Neural progenitor cell (in vitro differentiated cells): ENCODE measurements at places on chromosomes 4 and X. TPM values are rescaled to one million over a fixed set of nuclear protein-coding genes. Genes with fewer than 3 reads are reported as not detected.
A peak's percentile ranks its signal among the peaks of the same experiment; 100 is the strongest.

DNA sequence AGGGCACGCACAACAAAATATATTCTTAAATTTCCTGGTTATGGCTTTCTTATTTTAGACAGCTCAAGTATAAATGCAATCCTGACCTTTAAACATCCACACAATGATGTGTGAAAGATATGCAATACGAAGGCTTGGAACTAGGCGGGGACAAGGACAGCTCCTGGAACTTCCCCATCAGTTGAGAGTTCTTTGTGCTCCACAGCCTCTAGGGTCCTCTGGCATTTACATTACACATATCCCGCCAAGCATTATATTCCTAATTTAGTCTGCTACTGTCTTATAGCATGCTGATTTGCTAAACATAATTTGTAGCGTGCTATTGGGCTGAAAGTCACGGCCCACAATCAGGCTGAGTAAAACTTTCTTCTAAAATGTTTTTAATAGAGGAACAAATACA, 74.4 kb downstream of the FTHL17 start:
- H3K27me3 ChIP-seq, result no peaks in the 10 kb centered on the region
- no peaks in the 10 kb centered on the region for H3K4me1 ChIP-seq
- DNase-seq, result no peak
- no peaks in the 10 kb centered on the region for H3K36me3 ChIP-seq
- H3K4me3 ChIP-seq, result no peak overlapping the region

GRCh38 chr4:2935762-2936743, 27.2 kb downstream of the NOP14 start:
- H3K36me3 ChIP-seq, result no peaks in the 10 kb centered on the region
- H3K27me3 ChIP-seq, result no peaks in the 10 kb centered on the region
- no peak overlapping the region for H3K27ac ChIP-seq
- H3K4me1 ChIP-seq, result peaks cover 15% of the 10 kb centered on the region

- H3K36me3 ChIP-seq, result no peaks in the 10 kb centered on the region
- no peak overlapping the region for H3K27ac ChIP-seq
- H3K4me1 ChIP-seq, result no peaks in the 10 kb centered on the region
- no peak for DNase-seq
- H3K4me3 ChIP-seq, result no peak overlapping the region
- no peaks in the 10 kb centered on the region for H3K27me3 ChIP-seq
Measured at GRCh38 chr4:60506061-60506460, 694.1 kb upstream of the ADGRL3 start.

Gene CCDC149
- total RNA-seq, result 3.4 and 5.0 TPM in 2 replicates

GRCh38 chrX:39779952-39780783, 317.6 kb downstream of the BCOR start:
- H3K36me3 ChIP-seq, result no peaks in the 10 kb centered on the region
- no peak overlapping the region for H3K4me3 ChIP-seq
- DNase-seq, result peak; percentile 63
- H3K27ac ChIP-seq, result no peak overlapping the region

GRCh38 chrX:97389761-97390192, 506.1 kb downstream of the RPA4 start:
- no peak overlapping the region for H3K27ac ChIP-seq
- no peaks in the 10 kb centered on the region for H3K4me1 ChIP-seq
- no peak for DNase-seq
- no peak overlapping the region for H3K4me3 ChIP-seq
- no peaks in the 10 kb centered on the region for H3K36me3 ChIP-seq

DNA sequence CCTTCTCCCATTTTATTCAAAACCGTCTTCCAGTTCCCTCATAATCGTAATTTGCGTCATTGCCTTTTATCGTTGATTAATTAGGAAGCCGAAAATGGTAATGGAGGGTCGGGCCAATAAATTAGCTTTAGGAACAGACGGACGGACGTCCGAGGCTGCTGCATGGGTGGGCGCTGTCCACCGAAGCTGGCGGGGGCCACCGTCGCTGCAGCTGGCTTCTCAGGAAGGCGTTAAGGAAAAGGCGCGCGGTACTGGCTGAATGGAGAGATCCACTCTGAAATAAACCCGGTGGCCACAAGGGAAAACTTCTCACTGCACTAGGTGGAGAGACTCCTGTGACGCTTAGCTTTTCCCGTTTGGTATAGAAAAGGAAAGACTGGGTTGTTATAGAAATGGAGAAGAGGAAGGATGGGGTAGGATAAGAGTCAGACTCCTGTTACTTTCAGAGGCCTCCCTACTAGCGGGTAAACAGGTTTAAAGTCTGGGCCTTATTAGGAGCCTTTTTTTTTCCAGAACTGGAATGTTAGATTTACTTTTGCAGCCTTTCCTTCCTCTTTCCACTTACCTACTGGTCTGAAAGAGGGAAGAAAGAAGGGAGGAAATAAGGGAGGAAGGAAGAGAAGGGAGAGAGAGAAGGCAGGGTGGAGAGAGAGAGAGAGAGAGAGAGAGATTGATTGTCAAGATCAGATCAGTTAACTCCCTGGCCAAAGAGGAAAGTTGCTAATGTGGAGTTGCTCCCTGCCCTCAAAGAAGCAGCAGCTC, 11.3 kb upstream of the PRDM8 start:
- H3K27ac ChIP-seq, result no peak overlapping the region
- H3K27me3 ChIP-seq, result peaks cover 100% of the 10 kb centered on the region
- H3K4me3 ChIP-seq, result no peak overlapping the region
- no peaks in the 10 kb centered on the region for H3K36me3 ChIP-seq
- peak; percentile 57 for DNase-seq
- H3K4me1 ChIP-seq, result peaks cover 5% of the 10 kb centered on the region

DNA sequence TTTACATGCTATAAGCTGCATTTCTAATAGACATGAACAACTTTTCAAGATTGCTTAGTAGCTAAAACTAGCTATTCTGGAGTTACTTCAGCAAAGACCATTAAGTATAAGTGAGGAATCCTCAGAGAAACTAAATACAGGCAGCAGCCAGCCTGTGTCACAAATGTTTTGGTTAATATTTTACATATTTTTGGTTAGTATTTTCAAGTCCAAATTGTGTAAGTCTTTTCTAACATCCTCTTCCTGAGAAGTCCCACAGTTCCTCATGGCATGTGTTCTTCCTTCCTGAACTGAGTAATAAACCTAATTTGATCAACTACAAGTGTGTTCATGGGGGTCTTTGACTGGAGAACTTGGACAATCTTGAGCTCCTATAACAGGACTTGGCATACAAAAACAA, 42.4 kb upstream of the MCF2 start:
- no peak overlapping the region for H3K27ac ChIP-seq
- H3K4me1 ChIP-seq, result no peaks in the 10 kb centered on the region
- no peak for DNase-seq
- no peak overlapping the region for H3K4me3 ChIP-seq
- H3K36me3 ChIP-seq, result no peaks in the 10 kb centered on the region
- H3K27me3 ChIP-seq, result no peaks in the 10 kb centered on the region

Gene FDCSP
- not detected in 2 replicates for total RNA-seq
